ENCODE measurements at places on chromosomes 12 and 14.

GRCh38 chr12:12663644-12664294 is 32.2 kb downstream of the GPR19 start:
- DNase-seq = no peak

DNA sequence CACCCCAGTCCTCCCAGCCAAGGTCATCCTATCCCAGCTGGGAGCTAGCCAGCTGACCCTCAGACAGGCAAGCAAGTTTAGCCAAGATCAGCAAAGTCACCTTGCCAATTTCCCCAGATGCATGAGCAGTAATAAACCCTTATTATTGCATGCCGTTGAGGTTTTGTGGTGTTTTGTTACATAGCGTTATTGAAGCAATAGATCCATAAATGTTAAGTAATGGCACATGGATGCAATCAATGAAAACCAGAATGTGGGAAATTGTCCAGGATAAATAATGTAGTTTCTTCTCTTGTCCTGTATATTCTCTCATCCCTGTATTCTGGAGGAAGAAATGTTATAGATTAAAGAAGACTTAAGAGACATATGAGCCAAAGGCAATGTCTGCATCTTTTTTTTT is 18.0 kb upstream of the TMEM260 start:
- DNase-seq = no peak

DNA sequence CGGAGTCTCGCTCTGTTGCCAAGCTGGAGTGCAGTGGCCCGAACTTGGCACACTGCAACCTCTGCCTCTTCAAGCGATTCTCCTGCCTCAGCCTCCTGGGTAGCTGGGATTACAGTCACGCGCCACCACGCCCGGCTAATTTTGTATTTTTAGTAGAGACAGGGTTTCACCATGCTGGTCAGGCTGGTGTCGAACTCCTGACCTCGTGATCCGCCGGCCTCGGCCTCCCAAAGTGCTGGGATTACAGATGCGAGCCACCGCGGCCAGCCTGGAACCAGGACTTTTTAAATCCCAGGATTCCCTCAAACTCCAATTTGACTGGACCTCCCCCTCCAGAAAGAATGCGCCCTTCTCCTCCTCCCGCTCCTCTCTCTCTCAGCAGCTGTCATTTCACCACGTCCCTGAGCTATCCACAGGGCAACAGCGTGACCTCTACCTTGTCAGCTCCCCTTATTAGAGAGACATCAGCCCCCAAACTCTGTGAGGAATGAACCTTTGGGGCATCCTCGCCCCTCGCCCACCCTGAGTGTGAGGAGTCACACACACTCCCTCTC is 2.0 kb downstream of the ESYT1 start:
- DNase-seq = no peak

GRCh38 chr14:87864356-87865270 is 128.4 kb downstream of the GALC start:
- DNase-seq = no peak

DNA sequence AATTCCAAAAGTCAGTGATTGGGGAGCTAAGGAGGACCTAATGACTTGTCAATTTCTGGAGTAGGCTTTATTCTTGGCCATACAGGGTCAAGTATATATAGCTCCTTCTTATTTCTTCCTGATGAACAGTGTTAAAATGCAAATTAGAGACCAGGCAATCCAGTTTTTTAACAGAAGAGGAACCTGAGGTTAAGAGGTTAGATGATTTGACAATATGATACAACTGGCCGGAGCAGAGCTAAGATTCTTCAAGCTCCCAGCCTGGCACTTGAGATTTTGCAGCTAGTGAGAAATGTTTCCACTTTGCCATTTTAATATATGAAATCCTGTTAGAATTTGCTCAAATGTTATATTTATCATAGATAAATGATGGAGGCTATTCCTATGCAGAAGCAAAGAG is 204.0 kb downstream of the SSPN start:
- DNase-seq = no peak

DNA sequence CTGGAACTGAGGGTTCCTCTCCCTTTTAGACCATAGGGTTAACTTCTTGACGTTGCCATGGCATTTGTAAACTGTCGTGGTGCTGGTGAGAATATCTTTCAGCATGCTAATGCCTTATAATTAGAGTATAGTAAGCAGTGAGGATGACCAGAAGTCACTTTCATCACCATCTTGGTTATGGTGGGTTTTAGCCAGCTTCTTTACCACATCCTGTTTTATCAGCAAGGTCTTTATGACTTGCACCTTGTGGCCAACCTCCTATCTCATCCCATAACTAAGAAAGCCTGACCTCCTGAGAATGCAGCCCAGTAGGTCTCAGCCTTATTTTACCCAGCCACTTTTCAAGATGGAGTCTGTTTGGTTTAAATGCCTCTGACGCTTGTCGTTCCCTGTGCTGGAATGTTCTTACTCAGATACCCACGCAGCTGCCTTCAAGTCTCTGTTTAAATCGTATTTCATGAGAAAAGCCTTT is 44.2 kb downstream of the BBS10 start:
- DNase-seq = no peak

GRCh38 chr14:75328558-75329155 is 50.0 kb downstream of the FOS start:
- no peak for DNase-seq

GRCh38 chr12:53564278-53564677 is 57.0 kb upstream of the NPFF start:
- no peak for DNase-seq

DNA sequence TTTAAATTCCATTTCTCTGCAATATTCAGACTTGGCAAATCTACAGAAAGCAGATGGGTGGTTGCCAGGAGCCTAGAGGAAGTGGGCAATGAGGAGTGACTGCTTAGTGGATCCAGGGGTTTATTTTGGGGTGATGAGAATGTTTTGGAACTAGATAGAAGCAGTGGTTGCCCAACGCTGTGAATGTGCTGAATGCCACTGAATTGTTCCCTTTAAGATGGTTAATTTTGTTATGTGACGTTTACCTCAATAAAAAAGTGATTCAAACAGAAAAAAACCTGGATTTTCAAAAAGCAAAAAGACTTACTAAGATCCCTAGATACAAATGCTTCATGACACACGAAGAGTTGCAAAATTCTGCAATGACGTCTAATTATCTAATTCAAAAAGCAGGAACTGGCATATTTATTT is 34.2 kb downstream of the DAO start:
- DNase-seq = peak; percentile 58

DNA sequence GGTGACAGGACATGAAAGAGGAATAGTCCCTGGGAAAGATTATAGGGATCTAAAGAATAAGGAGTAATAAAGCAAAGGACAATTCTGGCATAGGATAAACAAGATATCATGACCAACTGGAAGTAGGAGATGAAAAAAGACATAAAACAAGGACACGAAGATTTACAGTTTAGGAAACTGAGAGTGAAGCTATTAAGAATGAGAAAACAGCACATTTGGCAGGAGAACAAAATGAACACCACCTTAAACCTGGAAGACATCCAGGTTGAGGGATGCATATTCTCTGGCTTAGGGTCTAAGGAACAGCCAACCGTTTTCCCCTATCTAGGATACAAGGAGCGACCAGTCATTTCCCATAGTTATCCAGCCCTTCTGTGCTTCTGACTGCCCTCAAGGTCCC is 1.9 kb downstream of the TRIP11 start:
- no peak for DNase-seq

All from umbilical cord (tissue), 2 donors.